ENCODE measurements at places on chromosomes 7 and 10. TPM values are rescaled to one million over a fixed set of nuclear protein-coding genes. Genes with fewer than 3 reads are reported as not detected.

DNA sequence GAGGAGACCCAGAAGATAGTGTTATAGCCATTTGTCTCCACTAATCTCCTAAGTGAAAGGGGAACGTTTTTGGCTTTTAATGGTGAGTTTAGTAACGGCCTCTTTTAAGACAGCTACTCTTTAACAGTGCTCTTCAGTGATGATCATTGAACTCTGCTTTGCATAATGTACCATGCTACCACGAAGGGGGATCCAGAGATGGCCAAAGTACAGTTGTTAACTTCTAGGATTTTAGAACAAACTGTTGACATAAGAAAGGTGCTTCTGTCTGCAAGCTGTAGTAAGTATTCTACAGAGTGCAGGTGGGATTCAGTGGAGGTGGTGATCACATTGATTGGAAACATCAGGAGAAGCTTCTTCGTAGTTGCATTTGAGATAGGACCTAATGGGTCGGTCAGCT is 114.1 kb upstream of the RPA3 start:
- H3K27ac ChIP-seq = no peak overlapping the region
- H3K4me1 ChIP-seq = peaks cover 21% of the 10 kb centered on the region
- H3K36me3 ChIP-seq = no peaks in the 10 kb centered on the region
- no peak overlapping the region for H3K4me3 ChIP-seq
- DNase-seq = no peak
- H3K27me3 ChIP-seq = no peaks in the 10 kb centered on the region

DNA sequence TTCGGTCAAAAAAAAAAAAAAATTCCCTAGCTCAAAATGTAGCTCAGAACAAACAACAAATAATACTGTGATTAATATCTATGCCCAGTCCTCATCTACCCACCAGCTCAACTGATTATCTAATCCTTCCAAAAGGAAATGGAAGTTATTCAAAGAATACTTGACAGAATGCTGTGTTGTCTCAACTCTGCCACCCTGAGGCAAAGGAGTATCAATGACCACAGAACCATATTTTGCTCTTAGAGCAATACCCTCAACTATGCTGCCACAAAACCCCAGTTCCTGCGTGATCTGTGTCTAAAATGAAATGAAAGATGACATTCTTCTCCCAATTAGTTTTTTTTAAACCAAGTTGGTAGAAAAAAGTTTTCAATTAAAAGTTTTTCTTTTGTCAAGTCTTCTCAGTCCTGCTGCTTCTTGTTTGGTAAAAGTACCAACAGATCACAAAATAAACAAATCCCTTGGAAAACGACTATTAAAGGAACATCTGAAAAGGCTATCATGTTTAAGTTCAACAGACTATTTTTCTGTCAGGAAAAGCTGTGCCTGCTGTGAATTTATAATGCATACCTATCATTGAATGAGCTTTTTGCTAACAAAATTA is 21.6 kb downstream of the RBM28 start:
- no peaks in the 10 kb centered on the region for H3K4me1 ChIP-seq
- peak; percentile 61 for DNase-seq
- H3K27ac ChIP-seq = no peak overlapping the region
- no peak overlapping the region for H3K4me3 ChIP-seq
- no peaks in the 10 kb centered on the region for H3K27me3 ChIP-seq

DNA sequence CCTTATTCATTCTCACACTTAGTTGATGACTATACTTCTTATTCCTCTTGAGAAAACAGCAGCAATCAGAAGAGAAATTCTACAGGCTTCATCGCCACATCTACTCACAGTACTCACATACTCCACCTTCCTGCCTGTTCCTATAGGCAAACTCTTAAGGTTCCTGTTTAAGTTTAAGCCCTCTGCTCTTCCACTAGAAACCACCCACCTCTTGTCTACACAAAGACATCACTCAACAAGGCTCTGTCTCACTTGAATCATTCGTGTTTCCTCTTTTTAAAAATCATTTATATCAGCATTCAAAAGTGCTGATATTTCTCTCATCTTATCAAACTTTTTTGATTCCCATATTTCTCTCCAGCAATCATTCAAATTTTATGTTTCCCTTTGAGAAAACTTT is 85.5 kb upstream of the ADO start:
- DNase-seq = no peak
- no peaks in the 10 kb centered on the region for H3K4me1 ChIP-seq
- no peaks in the 10 kb centered on the region for H3K27me3 ChIP-seq
- no peaks in the 10 kb centered on the region for H3K36me3 ChIP-seq

GRCh38 chr7:47520406-47520805 is 61.5 kb downstream of the TNS3 start:
- no peak overlapping the region for H3K4me3 ChIP-seq
- no peaks in the 10 kb centered on the region for H3K27me3 ChIP-seq
- peaks cover 4% of the 10 kb centered on the region for H3K36me3 ChIP-seq
- no peak for DNase-seq
- H3K4me1 ChIP-seq = peaks cover 10% of the 10 kb centered on the region
- peak overlapping the region; percentile 79 for H3K27ac ChIP-seq

DNA sequence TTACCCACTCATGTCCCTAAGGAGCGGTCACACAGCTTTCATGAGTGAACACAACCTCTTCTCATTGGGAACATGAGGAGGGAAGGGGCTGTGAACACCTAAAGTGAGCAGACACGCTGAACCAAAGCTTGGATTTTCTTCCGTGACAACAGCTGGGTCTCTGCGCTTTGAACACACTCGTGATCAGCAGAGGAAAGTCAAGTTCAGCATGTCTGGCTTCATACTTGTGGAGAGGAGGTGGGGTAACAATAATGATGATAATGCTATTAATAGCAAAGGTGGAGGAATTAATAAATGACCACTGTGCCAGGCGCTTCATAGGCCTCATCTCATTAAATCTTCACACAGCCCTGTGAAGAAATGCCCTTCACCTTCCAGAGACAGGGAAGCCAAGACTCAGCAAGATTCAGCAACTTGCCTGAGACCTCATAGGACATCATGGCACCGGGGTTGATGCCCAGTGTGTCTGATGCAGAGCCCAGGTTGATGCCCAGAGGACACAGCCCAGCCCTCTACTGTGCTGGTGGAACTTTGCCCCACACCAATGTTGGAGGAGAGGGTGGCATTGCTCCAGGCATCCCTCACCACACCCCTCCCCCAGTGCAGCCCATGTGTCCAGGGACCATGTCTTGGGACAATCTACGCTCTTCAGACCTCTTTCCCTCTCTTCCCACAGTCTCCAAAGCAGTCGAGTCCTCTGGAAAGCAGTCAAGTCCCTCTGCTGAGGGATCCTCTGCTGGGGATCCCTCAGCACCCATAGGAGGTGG is 40.6 kb downstream of the GSDME start:
- DNase-seq = no peak
- no peak overlapping the region for H3K27ac ChIP-seq
- peaks cover 5% of the 10 kb centered on the region for H3K4me1 ChIP-seq
- no peaks in the 10 kb centered on the region for H3K36me3 ChIP-seq
- no peak overlapping the region for H3K4me3 ChIP-seq
- H3K27me3 ChIP-seq = no peaks in the 10 kb centered on the region

DNA sequence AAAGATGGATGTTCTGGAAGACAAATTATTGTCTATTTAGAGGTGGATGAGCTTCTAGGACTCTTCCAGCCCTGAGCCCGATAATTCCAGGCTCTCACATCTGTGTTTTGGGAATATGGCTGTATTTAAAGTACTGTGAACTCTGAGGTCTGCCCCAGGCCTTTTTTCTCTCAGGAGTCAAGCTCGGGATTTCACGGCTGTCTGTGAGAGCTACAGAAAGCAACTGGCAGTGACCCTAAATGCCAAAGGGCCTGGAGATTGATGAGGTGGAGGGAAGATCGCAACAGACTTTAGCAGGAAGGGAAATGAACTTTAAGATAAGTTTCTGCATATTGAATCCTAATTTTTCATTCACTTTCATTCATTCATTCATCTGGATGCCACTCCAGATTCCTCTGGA is 51.0 kb upstream of the COL13A1 start:
- H3K27me3 ChIP-seq = no peaks in the 10 kb centered on the region
- H3K4me3 ChIP-seq = no peak overlapping the region
- no peaks in the 10 kb centered on the region for H3K4me1 ChIP-seq
- H3K27ac ChIP-seq = no peak overlapping the region
- no peak for DNase-seq

GRCh38 chr10:111830359-111830758 is 353.2 kb downstream of the GPAM start:
- no peak overlapping the region for H3K4me3 ChIP-seq
- no peak for DNase-seq
- H3K27ac ChIP-seq = no peak overlapping the region
- peaks cover 4% of the 10 kb centered on the region for H3K4me1 ChIP-seq
- H3K27me3 ChIP-seq = no peaks in the 10 kb centered on the region
- no peaks in the 10 kb centered on the region for H3K36me3 ChIP-seq

GRCh38 chr7:18041191-18041590 is 13.5 kb upstream of the PRPS1L1 start:
- H3K27ac ChIP-seq = no peak overlapping the region
- H3K4me1 ChIP-seq = no peaks in the 10 kb centered on the region
- no peak for DNase-seq
- H3K27me3 ChIP-seq = no peaks in the 10 kb centered on the region

GRCh38 chr10:28906934-28907333 is 229.6 kb downstream of the BAMBI start:
- no peaks in the 10 kb centered on the region for H3K4me1 ChIP-seq
- no peaks in the 10 kb centered on the region for H3K36me3 ChIP-seq
- H3K27me3 ChIP-seq = no peaks in the 10 kb centered on the region
- H3K27ac ChIP-seq = no peak overlapping the region
- no peak for DNase-seq

GRCh38 chr10:26612151-26612915 is 85.2 kb upstream of the PDSS1 start:
- no peaks in the 10 kb centered on the region for H3K4me1 ChIP-seq
- DNase-seq = no peak
- no peak overlapping the region for H3K4me3 ChIP-seq
- no peaks in the 10 kb centered on the region for H3K36me3 ChIP-seq
- H3K27me3 ChIP-seq = no peaks in the 10 kb centered on the region
- H3K27ac ChIP-seq = no peak overlapping the region

The A1CF gene
- not detected for total RNA-seq

The PON3 gene
- 2.5 TPM for total RNA-seq
